ENCODE measurements at places on chromosomes 2 and 18. TPM values are rescaled to one million over a fixed set of nuclear protein-coding genes. Genes with fewer than 3 reads are reported as not detected.

The SERPINB10 gene
- not detected for total RNA-seq

The SLC40A1 gene
- total RNA-seq = 1.7 TPM

The LAMA1 gene
- total RNA-seq = 6.2 TPM

The GATA6 gene
- 9.8 TPM for total RNA-seq

The MAPK4 gene
- not detected for total RNA-seq

The GCFC2 gene
- total RNA-seq = 10.7 TPM

The MYO7B gene
- total RNA-seq = not detected

The EVX2 gene
- total RNA-seq = not detected

The RESP18 gene
- total RNA-seq = not detected

The ABCG8 gene
- total RNA-seq = not detected

The CCDC141 gene
- not detected for total RNA-seq

The IKZF2 gene
- 5.9 TPM for total RNA-seq

The NT5DC4 gene
- total RNA-seq = not detected

The HOXD3 gene
- not detected for total RNA-seq

The SCYGR3 gene
- total RNA-seq = not detected

The CPS1 gene
- 18.5 TPM for total RNA-seq

The RAMP1 gene
- 23.4 TPM for total RNA-seq

The SULT1C2 gene
- under 0.01 TPM for total RNA-seq

The FAM110C gene
- total RNA-seq = not detected

The TUBA4B gene
- total RNA-seq = not detected

The SP5 gene
- not detected for total RNA-seq

The NCKAP5 gene
- under 0.01 TPM for total RNA-seq

The PSMA8 gene
- total RNA-seq = not detected

The TTR gene
- not detected for total RNA-seq

The CFAP221 gene
- not detected for total RNA-seq

The SPHKAP gene
- not detected for total RNA-seq

The ZNF512 gene
- 17.1 TPM for total RNA-seq

The RFTN2 gene
- 3.7 TPM for total RNA-seq

The CD302 gene
- 5.0 TPM for total RNA-seq

The LINC00305 gene
- not detected for total RNA-seq

The ANKRD30B gene
- not detected for total RNA-seq

The CNRIP1 gene
- total RNA-seq = 62.9 TPM

The GKN1 gene
- total RNA-seq = not detected

The MAP4K4 gene
- 89.6 TPM for total RNA-seq

The FEV gene
- not detected for total RNA-seq

The UGT1A1 gene
- not detected for total RNA-seq

The ABCB6 gene
- total RNA-seq = 15.5 TPM

The RGPD4 gene
- not detected for total RNA-seq

The PFN4 gene
- 0.17 TPM for total RNA-seq

The KHK gene
- 3.2 TPM for total RNA-seq

The NOSTRIN gene
- not detected for total RNA-seq
